ENCODE measurements at places on chromosomes 7 and 10.

DNA sequence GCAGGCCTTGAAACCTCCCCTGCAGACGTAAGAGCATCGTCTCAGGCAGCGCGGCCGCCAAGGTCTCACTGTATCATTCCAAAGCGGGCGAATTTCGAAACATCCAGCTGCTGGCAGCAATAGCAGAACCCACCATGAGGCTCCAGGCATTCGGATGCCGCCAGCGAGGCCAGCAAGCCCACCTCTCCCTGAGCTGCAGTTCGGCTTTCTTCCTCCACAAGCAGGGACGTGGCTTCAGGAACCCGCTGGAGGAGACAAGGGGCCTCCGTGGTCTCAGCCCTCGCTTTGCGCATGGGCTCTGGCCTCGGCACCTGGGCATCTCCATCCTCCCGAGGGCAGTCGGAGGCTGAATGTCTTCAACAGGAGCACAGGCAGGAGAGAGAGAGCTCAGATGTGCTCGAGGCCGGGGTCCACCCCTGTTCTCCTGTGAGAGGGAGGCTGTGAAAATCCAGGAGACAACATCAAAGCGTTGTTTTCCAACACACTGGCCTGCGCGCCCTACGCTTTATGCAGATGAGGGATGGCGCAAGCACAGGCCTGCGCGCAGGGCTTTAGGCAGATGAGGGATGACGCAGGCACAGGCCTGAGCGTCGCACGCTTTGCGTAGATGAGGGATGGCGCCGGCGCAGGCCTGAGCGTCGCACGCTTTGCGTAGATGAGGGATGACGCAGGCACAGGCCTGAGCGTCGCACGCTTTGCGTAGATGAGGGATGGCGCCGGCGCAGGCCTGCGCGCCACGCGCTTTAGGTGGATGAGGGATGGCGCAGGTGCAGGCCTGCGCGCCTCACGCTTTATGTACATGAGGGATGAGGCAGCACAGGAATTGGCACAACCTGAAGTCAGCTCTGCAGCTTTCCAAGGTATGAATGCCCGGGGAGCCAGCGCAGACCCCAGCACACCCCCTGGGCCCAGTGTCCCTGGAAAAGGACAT lies 103.2 kb downstream of the WDR37 start:
- DNase-seq, result no peak

DNA sequence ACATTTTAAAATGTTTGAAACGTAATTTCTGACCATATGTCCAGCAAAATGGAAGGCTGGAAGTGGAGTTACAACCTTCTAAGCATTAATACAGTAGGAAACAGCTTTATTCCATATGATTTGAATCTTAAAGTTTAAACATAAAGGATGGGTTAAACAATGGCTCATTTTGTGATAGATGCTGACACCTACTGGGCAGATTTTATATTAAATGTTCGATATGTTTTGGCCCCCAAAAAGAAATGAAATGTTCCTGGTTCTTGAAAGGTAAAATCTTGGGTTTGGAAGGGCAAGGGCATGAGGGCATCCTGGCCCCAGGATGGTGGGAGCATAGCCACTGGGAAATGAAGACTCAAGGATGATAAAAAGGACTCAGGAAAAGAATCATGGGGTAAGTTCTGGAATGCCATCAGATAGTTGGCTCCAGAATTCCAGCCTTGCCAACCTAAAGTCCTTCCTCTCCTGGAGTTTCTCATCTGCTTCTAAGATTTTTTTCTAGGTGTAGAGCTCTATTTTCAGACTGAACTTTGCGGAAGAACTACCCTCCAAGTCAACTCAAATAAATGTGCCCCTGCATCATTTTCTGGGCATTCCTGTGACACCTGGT lies 34.6 kb upstream of the SLC35G1 start:
- no peak for DNase-seq

GRCh38 chr7:14714161-14714728 lies 188.3 kb downstream of the DGKB start:
- peak; percentile 31 for DNase-seq

DNA sequence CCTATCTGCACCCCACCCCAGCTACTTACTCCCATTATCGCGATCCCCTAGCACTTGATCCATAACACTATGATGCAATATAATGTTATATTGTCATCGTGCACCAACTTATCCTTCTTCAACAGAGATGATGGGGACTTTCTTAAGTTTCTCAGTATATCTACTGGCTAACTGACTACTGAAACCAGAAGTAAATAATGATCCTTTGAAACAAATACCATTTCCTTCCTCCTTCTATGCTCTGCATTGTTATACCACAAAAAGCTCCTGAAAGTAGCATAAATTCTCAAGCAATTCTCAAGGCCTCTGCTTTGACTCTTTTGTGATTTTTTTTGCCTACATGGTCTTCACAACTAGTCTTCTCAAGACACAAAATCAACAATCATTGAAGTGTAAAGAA lies 68.9 kb downstream of the HTR7 start:
- DNase-seq, result no peak

GRCh38 chr7:54831644-54832095 lies 72.7 kb upstream of the SEC61G start:
- no peak for DNase-seq

GRCh38 chr7:154484406-154484805 lies 432.2 kb downstream of the DPP6 start:
- DNase-seq, result no peak
